ENCODE measurements at places on chromosomes 7 and 10.

GRCh38 chr7:149140831-149141230, 6.4 kb upstream of the ZNF398 start:
- H3K27me3 ChIP-seq = no peaks in the 10 kb centered on the region
- H3K4me3 ChIP-seq = no peak overlapping the region
- no peaks in the 10 kb centered on the region for H3K36me3 ChIP-seq
- DNase-seq = no peak
- H3K27ac ChIP-seq = no peak overlapping the region
- no peaks in the 10 kb centered on the region for H3K4me1 ChIP-seq

DNA sequence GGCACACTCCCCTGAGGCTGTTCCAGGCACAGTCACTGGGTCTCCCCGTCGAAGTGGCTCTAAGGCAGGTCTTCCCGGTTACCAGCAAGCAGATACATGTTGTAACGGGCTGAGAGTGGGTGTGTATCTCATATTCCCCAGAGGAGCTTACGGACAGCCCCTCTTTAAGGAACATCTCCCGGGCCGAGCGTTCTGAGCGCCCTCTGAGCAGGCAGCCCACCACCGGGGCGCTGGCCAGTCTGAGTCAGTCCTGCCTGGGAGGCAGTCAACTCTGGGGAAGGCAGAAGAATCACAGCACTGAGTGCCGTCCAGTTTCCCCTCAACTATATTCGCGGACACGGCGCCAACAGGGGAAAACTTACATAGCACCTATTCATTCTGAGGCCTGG, 117.4 kb downstream of the LHPP start:
- H3K4me3 ChIP-seq = peak overlapping the region; percentile 24
- no peaks in the 10 kb centered on the region for H3K27me3 ChIP-seq
- DNase-seq = no peak
- no peaks in the 10 kb centered on the region for H3K36me3 ChIP-seq
- H3K27ac ChIP-seq = no peak overlapping the region
- no peaks in the 10 kb centered on the region for H3K4me1 ChIP-seq

- H3K36me3 ChIP-seq = no peaks in the 10 kb centered on the region
- no peak overlapping the region for H3K4me3 ChIP-seq
- no peaks in the 10 kb centered on the region for H3K4me1 ChIP-seq
- H3K27ac ChIP-seq = no peak overlapping the region
Observed at GRCh38 chr10:132263866-132264265, 43.9 kb downstream of the STK32C start.

GRCh38 chr10:131068311-131068710, 243.2 kb downstream of the TCERG1L start:
- no peaks in the 10 kb centered on the region for H3K27me3 ChIP-seq
- no peaks in the 10 kb centered on the region for H3K36me3 ChIP-seq
- no peak overlapping the region for H3K4me3 ChIP-seq
- no peak overlapping the region for H3K27ac ChIP-seq

DNA sequence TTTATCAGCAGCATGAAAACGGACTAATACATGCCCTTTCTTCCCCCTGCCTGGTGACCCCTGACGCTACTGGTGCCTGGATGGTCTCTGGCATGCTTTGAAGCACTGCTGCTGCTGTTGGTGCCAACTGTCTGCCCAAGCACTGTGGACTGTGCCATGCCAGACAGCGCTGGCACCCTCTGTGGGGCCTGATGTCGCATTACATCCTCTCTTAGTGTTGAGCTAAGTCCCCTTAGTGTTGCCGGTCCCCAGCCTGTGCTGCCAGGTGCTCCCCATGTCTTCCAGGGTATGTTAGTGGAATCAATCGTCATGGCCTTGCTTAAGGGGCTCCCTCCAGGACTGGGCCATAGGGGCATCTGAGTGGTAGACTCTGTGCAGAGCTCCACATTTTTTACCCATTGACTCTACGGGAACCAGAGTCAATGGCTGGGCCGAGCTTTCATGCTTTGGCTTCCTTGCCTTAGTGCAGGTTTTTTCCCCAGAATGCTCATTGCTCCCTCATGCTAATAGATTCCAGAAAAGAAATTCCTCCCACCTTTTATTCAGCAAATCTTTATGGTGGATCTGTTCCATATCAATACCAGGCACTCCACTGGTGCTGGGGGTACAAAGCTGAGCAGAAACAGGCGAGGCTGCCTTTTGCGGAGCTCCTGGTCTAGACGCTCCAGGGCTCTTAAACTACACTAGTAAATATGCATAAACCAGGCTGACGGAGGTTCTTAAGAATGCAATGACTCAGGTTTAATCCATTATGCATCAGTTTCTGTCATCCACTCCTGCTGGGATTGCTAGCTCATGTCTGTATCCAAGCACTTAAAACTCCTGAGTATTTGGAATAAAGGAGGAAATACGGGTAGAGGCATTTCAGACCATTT, 21.8 kb upstream of the MRC1 start:
- no peak overlapping the region for H3K4me3 ChIP-seq
- H3K27me3 ChIP-seq = no peaks in the 10 kb centered on the region
- no peak overlapping the region for H3K27ac ChIP-seq
- no peak for DNase-seq

- no peak overlapping the region for H3K4me3 ChIP-seq
- no peaks in the 10 kb centered on the region for H3K36me3 ChIP-seq
Observed at GRCh38 chr10:90167174-90168064, 466.0 kb downstream of the KIF20B start.

- no peaks in the 10 kb centered on the region for H3K4me1 ChIP-seq
- no peaks in the 10 kb centered on the region for H3K27me3 ChIP-seq
- no peak overlapping the region for H3K27ac ChIP-seq
- no peak for DNase-seq
Observed at GRCh38 chr10:45198486-45199204, 116.8 kb downstream of the OR13A1 start.

- H3K4me3 ChIP-seq = no peak overlapping the region
- H3K27ac ChIP-seq = no peak overlapping the region
- H3K4me1 ChIP-seq = no peaks in the 10 kb centered on the region
- H3K36me3 ChIP-seq = peaks cover 25% of the 10 kb centered on the region
Observed at GRCh38 chr10:100163704-100164621, 21.9 kb downstream of the ERLIN1 start.

- no peak for DNase-seq
- no peaks in the 10 kb centered on the region for H3K27me3 ChIP-seq
- H3K36me3 ChIP-seq = no peaks in the 10 kb centered on the region
- no peak overlapping the region for H3K27ac ChIP-seq
Observed at GRCh38 chr7:270351-270983, 19.5 kb upstream of the FOXL3 start.

- peak within 1 kb of the TSS; percentile 86 for H3K27ac ChIP-seq
- H3K36me3 ChIP-seq = no peaks in the 10 kb centered on the region
- H3K4me1 ChIP-seq = peaks cover 32% of the 10 kb centered on the region
- peaks cover 8% of the 10 kb centered on the region for H3K27me3 ChIP-seq
- H3K4me3 ChIP-seq = peak within 1 kb of the TSS; percentile 88
- peak; percentile 98 for DNase-seq
Observed at GRCh38 chr10:62816331-62817120, at the start of gene EGR2. Gene EGR2 (minus strand): TSS chr10:62816366. CDS start chr10:62816029, 337 bp downstream.

DNA sequence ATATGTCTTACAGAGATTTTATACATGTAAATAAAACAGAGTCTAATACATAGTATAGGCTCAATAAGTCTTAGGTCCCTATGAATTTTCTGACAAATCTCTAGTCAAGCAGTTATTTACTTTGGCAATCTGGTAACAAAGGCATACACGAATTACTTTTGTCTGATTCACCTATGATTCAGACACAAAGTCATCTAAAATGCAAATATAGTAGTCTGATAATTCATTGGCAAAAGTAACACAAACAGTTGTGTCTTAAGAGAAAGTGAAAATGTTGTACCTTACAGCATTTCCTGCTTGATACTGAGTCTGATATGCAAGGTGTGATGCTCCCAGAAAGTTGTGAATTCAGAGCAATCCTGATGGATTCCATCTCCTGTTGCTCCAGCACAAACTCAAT, 209.4 kb upstream of the PRSS1 start:
- H3K27ac ChIP-seq = no peak overlapping the region
- H3K4me3 ChIP-seq = no peak overlapping the region
- no peaks in the 10 kb centered on the region for H3K4me1 ChIP-seq
- H3K27me3 ChIP-seq = no peaks in the 10 kb centered on the region
